ENCODE measurements at places on chromosomes 2 and 18.

GRCh38 chr2:203143391-203143790 is 95.4 kb upstream of the CYP20A1 start:
- no peak for DNase-seq

DNA sequence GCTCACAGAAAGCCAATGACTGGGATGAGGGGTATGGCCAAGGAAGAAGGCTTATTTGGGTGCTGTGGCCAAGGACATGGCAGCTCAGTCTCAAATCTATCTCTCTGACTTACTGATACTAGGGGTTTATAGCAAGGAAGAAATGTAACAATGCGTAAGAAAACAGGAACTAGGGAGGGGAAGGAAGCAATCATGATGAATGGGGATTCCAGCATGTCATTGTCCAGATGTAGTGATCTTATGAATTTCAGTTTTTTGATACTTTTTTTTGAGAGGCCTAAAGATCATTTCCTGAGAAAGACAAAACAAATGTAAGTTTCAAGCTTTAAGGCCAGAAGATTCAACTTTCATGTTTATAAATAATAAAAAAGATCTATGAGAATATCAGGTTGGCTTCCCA is 298.6 kb upstream of the FAM98A start:
- no peak for DNase-seq

DNA sequence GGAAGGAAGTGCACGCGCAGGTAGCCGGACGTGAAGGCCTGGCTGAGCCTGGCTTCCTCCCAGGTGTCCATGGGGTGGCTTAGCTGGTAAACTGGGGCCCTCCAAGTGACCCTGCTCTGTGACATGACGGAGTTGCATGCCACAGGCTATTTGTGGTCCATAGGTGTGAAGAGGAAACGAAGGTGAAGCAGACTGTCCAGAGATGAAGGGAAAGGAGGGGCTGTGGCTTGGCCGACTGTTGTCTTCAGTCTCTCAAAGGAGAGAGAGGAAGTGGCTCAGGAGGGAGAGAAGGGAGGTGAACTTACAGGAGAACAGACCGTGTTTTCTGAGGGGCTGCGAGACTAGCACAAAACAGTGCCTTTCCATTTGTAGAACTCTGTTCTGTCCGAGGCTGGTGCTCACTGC is 19.3 kb downstream of the INPP5D start:
- DNase-seq: no peak

- no peak for DNase-seq
Measured at GRCh38 chr2:141195087-141195486, 935.7 kb downstream of the LRP1B start.

- no peak for DNase-seq
Measured at GRCh38 chr2:233076749-233077148, 16.6 kb downstream of the INPP5D start.
